ENCODE measurements at places on chromosomes 12 and 14.

DNA sequence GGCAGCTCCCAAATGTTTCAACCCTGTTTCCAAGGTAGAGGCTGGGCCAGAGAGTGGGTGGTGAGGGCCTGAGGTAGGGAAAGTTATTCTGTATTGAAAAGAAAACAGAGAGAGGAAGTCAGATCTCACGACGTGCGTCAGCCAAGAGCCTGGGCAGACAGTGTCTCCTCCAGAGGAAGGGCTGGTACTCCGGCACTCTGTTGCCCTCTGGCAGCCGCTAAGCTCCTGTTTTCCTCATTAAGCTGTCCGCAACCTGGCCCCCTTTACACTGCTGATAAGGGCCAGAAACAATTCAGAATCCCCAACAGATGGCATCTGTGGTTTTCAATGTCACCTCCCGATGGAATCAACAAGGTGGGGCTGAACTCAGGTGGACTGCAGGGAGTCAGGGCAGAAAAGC lies 26.0 kb upstream of the LTBP2 start:
- peak; percentile 74 for DNase-seq

- DNase-seq, result no peak
Measured at GRCh38 chr12:4287325-4288211, 14.0 kb downstream of the CCND2 start.

GRCh38 chr14:22878271-22879246 lies 4.5 kb upstream of the REM2 start:
- DNase-seq, result no peak

DNA sequence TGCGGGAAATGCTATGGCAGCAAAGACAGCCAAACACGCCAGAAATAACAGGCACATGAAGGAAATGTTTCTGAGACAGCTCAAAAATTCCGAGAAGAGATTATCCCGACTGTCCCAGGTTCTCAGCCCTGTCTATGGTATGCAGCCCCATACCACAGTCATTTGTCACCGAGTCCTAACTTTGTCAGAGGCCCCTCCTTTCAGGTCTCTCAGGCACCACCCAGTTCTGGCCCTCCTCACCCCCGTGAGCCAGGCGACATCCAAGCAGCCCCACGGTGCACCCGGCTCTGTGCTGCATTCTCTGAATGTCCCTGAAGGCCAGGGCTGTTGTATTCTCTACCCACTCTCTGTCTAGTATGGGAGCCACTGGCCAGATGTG lies 24.0 kb downstream of the SSH1 start:
- DNase-seq, result peak; percentile 80

DNA sequence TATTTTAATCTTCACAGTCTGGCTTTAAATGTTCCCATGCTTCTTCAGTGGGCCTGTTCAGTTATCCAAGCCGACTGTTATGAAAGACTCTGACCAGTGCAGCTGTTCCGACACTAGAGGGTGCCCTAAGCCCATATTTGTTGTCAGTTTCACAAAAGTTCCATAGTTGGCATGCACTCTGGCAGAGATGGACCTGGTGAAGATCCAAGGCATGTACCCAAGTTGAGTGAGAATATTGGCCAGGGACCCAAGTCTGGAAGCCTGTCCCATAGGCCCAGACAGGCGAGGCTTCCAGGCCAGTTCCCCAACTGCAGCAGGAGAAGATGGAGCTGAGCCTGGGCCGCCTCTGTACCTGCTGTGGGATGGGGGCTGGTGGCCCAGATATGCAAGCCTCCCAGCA lies 27.4 kb upstream of the GUCY2C start:
- DNase-seq, result peak; percentile 50

GRCh38 chr14:99774556-99775307 lies 18.5 kb upstream of the EML1 start:
- DNase-seq, result no peak

- no peak for DNase-seq
Measured at GRCh38 chr14:76015668-76016067, 30.1 kb downstream of the IFT43 start.

DNA sequence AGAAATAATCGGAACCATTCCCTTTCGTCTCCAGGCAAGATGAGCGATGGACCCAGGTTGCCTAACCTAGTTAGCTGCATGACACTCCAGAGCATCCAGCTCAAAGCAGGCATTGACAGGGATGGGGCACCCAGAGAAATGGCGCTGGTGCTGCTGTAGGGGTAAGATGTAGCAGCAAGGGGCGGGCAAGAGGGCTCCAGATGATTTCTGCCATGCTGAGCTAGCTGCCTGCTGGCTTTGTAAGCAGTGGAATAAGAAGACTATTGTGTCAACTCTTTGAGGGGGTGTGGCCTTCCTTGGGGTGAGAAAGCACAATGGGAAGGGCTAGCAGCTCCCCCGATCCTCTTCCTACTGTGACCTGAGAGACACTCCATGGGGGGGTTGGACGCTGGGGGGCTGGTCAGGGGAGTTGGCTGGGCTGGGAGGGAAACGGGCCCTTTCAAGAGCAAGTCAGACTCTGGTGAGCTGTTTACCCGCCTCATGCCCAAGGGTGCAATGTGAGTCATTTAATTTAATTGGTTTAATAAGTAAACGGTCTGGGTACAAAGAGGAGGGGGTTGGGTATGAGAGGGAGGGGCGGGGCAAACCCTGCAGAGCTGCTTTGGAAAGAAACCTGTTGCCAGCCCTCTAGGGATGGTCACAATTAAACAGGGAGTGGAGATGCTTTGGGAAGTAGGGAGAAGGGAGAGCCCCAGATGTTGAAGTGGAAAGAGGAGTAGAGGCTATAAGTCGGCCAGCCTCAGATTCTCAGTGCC lies 50.5 kb downstream of the B4GALNT3 start:
- DNase-seq, result no peak

- no peak for DNase-seq
Measured at GRCh38 chr12:53533471-53533870, 26.2 kb upstream of the NPFF start.

GRCh38 chr14:42855085-42855484 lies 1248.4 kb downstream of the LRFN5 start:
- no peak for DNase-seq

GRCh38 chr14:74516451-74517160 lies 23.0 kb downstream of the ISCA2 start:
- no peak for DNase-seq

DNA sequence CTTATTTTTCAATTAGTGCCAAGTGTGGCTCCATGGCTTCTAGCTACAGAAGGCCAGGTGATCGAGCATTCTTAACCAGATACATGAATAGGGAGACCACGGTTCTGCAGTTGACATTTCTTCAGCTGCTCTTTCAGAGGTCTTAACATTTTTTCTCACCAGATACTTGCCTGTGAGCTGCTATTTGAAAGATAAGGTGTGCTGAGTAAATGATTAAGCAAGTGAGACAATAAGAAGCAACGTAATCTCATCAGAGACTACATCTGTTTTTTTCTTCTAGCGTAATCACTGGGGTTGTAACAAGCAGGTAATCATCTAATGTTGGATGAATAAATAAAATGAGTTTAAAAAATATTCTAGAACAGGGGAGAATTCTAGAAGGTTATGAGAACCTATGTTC lies 912.9 kb downstream of the DIO2 start:
- DNase-seq, result no peak

DNA sequence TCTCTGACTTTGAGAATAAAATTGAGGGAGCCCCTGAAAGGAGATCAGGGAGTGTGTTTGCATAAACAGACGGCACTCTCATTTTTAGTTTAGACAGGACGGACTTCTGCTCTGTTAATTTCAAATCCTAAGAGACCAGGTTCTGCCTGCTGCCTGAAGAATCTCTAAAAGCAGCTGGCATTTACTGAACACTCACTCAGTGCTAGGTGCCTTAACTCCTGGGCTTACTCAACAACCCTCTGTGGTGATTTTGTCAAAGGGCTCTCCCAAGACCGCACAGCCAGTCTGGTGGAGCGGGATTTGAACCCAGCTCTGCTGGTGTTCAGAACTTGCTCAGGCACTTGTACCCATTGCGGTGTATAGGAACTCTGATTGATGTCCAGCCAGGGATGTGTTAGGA lies 2.2 kb downstream of the ORAI1 start:
- no peak for DNase-seq

GRCh38 chr14:28983279-28983678 lies 216.7 kb downstream of the FOXG1 start:
- no peak for DNase-seq

All from dermis microvascular lymphatic vessel endothelial cell (primary cell).